ENCODE measurements at places on chromosomes 3 and 15.
A peak's percentile ranks its signal among the peaks of the same experiment; 100 is the strongest.

DNA sequence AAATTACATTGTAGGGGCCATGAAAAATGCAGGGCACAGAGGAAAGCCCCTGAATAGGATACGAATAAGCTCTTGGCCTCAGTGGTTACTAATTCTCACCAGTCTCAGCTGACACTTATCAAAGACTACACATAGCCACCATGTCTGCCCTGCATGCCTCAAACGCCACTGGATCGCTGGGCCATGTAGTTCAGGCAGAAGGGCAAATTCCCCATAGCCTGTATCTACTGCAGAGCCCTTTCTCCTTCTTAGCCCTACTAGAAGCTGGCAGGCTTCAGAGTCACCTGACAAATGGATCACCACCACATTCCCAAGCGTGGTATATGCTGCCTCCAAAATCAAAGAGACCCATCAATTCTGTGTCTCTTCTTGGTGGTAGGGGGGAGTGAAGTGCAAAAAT lies 177.4 kb downstream of the MINAR1 start:
- no peak for DNase-seq

GRCh38 chr15:31964586-31965307 lies 65.6 kb upstream of the CHRNA7 start:
- no peak for DNase-seq

GRCh38 chr3:187066228-187066995 lies 72.9 kb downstream of the RPL39L start:
- DNase-seq = peak; percentile 17

GRCh38 chr3:42102571-42102970 lies 11.4 kb downstream of the TRAK1 start:
- DNase-seq = no peak

Data from stimulated activated CD8-positive, alpha-beta memory T cell treated with anti-CD3 and anti-CD28 coated beads, Interleukin-4, amount 100 ng/mL, for 4 hours (primary cell).